ENCODE measurements at places on chromosomes 2 and 18.
A peak's percentile ranks its signal among the peaks of the same experiment; 100 is the strongest.

GRCh38 chr2:37630301-37630700, 41.1 kb downstream of the CDC42EP3 start:
- DNase-seq, result no peak

GRCh38 chr2:122100756-122101155, 345.3 kb downstream of the TSN start:
- DNase-seq, result no peak

GRCh38 chr2:147614979-147615470, 229.8 kb upstream of the ACVR2A start:
- no peak for DNase-seq

- no peak for DNase-seq
Observed at GRCh38 chr2:146189541-146189940, 1655.3 kb upstream of the ACVR2A start.

GRCh38 chr2:23135481-23136100, 249.4 kb upstream of the KLHL29 start:
- DNase-seq, result no peak

DNA sequence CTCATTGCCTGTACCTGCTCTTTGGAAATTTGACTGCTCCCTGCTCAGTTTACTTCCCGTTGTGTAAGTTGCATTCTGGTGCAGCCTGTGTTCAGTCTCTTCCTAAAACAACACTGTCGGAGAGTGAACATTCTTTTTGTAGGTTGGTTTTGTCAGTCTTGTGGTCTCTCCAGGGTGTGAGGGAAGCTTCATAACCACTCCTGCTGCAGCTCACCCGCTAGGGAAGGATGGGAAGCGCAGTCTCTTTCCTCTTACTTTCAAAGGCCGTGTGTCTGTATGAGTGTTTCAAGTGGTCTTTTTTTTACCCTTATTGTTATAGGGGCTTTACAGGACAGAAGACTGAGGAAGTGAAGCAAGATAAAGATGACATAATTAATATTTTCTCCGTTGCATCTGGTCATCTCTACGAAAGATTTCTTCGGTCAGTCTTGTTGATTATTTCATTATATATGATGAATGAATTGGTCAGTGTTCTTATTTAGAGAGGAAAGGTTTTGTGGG, 87.2 kb downstream of the UGGT1 start:
- no peak for DNase-seq

GRCh38 chr2:84687498-84688149, 171.3 kb downstream of the DNAH6 start:
- no peak for DNase-seq

GRCh38 chr18:22060361-22060760, 109.0 kb upstream of the GATA6 start:
- no peak for DNase-seq

- DNase-seq, result peak; percentile 8
Observed at GRCh38 chr2:166539340-166540162, 45.5 kb upstream of the SCN7A start.

- no peak for DNase-seq
Observed at GRCh38 chr2:37466533-37467222, 122.2 kb downstream of the QPCT start.

- peak; percentile 25 for DNase-seq
Observed at GRCh38 chr2:7773362-7774360, 856.4 kb downstream of the RNF144A start.

- no peak for DNase-seq
Observed at GRCh38 chr2:46296216-46296839, 879 bp upstream of the EPAS1 start.

DNA sequence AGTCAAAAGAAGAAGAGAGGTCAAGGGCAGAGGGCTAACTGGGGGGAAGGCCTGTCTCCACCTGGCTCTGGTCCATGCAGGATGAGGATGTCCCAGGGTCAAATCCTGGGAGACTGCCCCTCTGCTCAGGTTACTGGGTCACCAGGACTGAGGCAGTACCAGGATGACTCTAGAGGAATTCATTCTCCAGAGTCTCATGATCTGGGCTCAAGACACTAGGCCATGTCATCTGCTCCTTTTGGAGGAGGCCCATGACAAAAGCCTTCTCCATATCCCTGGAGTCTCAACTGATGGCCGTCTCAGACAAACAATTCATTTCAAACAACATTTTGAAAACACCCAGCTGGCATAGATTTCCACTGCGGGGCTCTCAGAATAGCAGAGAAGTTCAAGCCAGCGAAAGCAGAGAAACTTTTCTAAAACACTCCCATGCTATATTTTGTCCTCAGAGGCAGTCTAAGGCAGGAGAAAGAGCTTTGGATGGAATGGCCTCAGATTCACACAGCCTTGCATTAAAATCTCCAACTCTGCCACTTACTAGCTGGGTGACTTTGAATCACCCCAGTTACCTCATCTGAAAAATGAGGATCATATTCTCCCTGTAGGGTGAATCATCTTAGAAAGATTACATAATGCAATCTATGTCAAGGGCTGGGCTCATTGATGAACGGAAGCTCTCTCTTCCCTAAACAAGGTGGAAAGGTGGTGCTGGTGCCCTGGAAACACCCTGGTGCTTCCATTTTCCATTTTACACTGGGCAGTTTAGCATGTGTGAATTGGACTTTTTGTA, 48.8 kb upstream of the LCLAT1 start:
- DNase-seq, result no peak

GRCh38 chr2:233032551-233033320, at the start of gene NEU2:
TSS of gene NEU2 (plus strand) at chr2:233032672. CDS start at chr2:233032672, 0 bp downstream.
- DNase-seq, result no peak

All from stimulated activated CD4-positive, alpha-beta T cell treated with anti-CD3 and anti-CD28 coated beads, TNF-alpha, amount 100 ng/mL, for 24 hours (primary cell).